ENCODE measurements at places on chromosomes 12 and 14. TPM values are rescaled to one million over a fixed set of nuclear protein-coding genes. Genes with fewer than 3 reads are reported as not detected.

GRCh38 chr12:55927588-55928502 lies at the start of gene PYM1:
Gene PYM1 (minus strand): TSS chr12:55927894. CDS start chr12:55927761, 133 bp downstream.
- peak; percentile 90 for DNase-seq

- DNase-seq, result no peak
Observed at GRCh38 chr14:30907659-30908057, 33.3 kb downstream of the COCH start.

DNA sequence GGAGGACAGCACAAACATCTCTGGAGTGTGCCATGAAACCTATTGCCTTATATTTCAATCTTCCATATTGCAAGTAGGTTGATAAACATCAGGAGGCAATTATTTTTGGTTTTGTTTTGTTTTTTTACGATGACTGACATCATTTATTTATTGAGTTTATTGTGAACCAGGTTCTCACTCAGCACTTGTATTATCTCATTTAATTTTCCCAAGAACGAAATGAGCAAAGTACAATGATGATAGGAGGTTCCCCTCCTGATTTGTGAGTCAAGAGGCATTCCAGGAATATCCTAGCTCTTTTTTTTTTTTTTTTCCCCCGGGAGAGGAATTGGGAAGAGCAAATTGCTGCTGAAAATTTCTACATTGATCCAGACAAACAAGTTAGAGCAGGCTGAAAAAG lies 4.7 kb downstream of the SOCS2 start:
- no peak for DNase-seq

DNA sequence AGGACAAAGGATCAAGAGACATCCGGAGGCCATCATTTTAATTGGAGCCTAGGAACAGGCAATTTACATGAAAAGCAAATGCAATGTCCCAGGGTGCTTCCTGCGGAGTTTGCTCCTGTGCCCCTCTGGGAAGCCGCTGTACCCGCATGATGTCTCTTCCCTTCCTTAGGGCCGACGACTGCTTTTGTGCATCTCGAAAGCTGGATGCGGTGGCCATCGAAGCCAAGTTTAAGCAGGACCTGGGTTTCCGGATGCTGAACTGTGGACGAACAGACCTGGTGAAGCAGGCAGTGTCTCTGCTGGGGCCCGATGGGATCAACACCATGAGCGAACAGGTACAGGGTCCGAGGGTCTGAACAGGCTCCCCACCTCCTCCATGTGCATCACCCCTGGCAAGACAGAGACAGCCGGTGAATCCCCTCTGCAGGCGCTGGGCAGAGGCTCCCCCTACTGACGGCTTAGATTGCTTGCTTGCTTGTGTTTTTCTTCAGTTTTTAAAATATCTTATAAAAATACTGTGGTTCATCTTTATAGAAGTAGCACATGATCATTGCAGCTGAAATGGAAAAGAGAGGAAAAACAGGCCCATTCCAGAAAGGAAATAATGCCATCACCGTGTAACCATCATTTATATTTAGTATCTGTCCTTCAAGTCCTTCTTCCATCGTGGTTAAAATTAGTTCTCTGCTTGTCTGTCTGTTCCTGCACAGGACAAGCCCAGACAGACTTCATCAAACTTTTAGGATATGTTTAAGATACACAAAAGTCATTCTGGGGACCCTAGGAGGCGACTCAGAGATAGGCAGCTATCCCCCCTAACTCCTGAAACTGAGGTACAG lies 75.4 kb upstream of the PWP1 start:
- DNase-seq, result no peak

- no peak for DNase-seq
Observed at GRCh38 chr14:45610318-45610717, 357.3 kb upstream of the MIS18BP1 start.

- no peak for DNase-seq
Observed at GRCh38 chr14:90274808-90275457, 18.6 kb downstream of the PSMC1 start.

DNA sequence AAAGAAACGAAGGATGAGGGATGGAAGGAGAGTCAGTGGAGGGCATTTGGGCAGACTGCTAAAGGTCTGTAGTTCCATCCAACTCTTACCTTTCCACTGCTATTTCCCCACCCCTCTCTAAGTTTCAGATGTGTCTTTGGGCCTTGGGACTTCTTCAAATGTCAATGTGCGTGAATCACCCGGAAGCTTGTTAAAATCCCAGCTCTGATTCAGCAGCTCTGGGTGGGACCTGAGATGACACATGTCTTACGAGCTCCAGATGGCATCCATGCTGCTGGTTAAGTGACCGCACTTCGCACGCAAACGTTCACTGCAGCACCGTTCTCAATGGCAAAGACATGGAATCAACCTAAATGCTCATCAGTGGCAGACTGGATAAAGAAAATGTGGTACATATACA lies 309.9 kb downstream of the VRK1 start:
- DNase-seq, result no peak

- DNase-seq, result no peak
Observed at GRCh38 chr12:42741091-42741490, 151.5 kb upstream of the PRICKLE1 start.

DNA sequence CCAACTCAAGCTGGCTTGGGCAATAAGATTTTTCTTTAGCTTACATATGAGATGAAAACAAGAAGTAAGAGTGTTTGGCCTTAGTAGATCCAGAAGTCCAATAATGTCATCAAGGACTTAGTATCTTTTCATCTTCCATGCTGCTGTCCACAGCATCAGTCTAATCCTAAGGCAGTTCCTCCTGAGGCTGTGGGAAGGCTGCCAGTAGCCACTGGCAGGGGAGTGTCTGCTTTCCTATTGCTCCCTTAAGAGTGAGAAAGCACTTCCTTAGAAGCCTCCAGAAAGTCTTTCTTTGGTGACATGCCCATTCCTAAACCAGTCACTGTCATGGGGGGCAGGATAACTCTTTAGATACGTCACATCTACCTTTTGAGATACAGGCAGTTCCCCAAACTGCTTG lies 317.7 kb downstream of the BMP4 start:
- DNase-seq, result no peak

GRCh38 chr14:99947695-99948094 lies 117.5 kb upstream of the EVL start:
- no peak for DNase-seq

DNA sequence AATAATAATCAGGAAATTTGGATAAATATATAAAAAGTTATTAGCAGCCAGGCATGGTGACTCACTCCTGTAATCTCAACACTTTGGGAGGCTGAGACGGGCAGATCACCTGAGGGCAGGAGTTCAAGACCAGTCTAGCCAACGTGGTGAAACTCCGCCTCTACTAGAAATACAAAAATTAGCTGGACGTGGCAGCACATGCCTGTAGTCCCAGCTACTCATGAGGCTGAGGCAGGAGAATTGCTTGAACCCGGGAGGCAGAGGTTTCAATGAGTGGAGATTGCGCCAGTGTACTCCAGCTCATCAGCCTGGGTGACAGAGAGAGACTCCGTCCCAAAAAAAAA lies 64.5 kb downstream of the SYT1 start:
- DNase-seq, result no peak

GRCh38 chr12:124915239-124916236 lies 1.1 kb upstream of the UBC start:
- peak; percentile 77 for DNase-seq

GRCh38 chr12:114397978-114398881 lies 7.7 kb downstream of the TBX5 start:
- DNase-seq, result no peak

DNA sequence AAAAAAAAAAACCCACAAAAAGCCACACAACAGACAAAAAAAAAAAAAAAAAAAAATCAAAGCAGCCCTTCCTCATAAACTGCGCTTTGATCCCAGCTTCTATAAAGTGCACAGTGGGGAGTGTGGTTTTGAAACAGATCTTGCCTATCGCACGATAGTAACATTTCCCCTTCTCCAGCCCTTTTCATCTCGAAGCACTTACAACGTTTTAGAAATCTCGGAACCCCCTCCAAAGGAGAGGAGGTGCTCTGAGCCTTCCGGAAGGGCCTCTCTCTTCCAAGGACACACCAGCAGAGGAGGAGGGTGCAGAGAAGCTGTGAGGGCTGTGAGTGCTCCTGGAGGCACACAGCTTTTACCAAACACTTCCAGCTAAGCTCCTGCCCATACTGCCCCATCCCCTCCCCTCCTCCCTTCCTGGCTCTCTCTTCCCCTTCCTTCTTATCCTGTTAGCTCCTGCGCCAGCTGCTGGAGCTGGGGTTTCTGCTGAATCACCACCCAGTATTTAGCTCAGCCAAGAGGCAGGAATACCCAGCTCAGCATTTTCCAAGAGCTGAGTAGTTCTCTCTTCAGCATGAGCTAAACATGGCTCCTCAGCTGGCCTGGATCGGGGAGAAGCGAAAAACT lies 28.4 kb downstream of the SLC7A8 start:
- peak; percentile 92 for DNase-seq

GRCh38 chr14:58501214-58501816 lies 73.8 kb downstream of the KIAA0586 start:
- no peak for DNase-seq

- DNase-seq, result peak; percentile 83
Observed at GRCh38 chr12:67430708-67431335, 161.7 kb downstream of the CAND1 start.

DNA sequence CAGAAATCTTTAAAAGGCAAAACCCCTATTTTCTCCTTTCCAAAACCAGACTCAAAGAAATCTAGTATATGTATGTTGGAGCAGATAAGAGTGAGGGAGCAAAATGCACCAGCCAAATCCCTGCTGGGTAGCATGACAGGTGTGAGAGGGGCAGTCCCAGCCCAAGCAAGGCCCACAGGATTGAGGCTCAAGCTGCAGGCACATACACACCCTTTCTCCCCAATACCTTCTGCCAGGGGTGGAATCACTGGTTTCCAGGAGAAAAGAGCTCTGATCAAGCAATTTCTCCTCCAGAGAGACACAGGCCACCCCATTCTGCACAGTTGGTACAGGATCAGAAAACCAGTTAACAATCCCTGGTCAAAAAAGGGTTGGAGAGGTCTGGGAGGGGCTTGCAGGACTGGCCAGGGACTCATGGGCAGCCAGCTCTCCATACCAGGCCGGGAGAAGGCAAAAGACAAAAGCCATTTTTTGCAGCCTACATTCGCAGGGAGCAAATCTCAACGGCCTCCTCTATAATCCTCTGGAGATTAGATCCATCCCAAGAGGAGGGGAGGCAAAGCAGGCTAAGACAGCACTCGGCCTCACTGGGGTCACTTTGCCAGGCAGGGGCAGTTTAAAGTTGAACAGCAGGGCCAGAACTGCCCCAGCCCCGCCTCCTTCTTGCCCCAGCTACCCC lies 2.1 kb downstream of the KMT2D start:
- no peak for DNase-seq

DNA sequence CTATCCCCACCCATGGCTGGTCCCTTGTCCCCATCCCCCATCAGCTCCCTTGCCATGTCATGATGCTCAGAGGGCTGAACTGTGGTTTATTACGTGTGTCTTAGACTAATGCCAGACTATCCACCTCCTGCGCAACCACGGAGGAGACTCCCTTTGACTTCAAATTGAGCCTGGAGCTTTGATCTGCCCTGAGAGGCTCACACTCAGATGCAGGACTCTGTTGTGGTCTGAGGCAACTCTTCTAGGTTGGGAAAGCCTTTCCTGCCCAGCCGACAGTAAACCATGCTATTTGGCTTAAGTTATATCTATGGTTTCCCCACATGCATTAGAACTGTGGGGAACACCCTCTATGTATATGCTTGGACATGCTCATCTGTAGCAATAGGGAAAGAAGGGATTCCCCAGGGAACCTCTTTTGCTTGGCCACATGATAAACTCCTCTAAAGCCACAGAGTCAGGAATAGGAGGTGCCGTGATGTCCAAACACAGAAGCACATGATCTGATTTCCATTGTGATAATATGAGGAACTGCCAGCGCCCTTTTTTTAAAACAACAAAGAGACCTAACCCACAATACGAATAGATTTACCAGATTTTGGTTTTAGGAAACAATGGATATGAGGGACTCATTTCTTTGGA lies 11.1 kb upstream of the LGALS3 start:
- DNase-seq, result no peak

- DNase-seq, result no peak
Observed at GRCh38 chr12:46407361-46407760, 34.8 kb upstream of the SLC38A2 start.

DNA sequence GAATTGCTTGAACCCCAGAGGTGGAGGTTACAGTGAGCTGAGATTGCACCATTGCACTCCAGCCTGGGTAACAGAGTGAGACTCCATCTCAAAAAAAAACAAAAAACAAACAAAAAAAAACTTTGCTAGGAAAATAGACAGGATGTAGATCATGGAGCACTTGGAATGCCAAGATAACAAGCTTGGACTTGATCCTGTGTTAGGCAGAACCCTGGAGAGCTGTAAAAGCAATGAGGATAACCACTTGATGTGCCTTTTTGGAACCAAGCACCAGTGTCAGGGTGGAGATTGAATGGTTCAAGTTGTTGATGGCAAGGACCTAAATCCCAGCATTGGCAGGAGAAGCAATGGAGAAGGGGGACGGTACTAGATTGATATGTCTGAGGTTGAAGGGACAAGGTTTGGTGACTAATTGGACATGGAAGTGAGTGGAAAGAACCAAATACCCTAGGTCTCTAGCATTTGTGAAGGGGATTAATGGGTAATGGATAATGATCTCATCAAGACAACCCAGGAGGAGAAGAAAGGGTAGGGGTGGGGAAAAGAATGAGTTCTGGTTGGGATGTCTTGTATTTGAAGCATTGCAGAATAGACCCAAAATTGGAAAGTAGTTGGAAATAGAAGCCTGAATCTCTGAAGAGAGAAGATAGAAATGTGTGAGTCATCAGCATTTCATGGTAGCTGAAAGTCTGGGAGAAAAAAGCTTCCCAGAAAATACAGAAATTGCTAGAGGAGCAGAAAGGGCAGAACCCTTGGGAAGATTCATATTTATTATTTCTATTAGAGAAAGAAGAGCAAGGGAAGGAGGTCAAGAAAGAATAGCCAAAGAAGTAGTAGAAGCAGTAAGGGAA lies 176.7 kb downstream of the NUAK1 start:
- DNase-seq, result no peak

DNA sequence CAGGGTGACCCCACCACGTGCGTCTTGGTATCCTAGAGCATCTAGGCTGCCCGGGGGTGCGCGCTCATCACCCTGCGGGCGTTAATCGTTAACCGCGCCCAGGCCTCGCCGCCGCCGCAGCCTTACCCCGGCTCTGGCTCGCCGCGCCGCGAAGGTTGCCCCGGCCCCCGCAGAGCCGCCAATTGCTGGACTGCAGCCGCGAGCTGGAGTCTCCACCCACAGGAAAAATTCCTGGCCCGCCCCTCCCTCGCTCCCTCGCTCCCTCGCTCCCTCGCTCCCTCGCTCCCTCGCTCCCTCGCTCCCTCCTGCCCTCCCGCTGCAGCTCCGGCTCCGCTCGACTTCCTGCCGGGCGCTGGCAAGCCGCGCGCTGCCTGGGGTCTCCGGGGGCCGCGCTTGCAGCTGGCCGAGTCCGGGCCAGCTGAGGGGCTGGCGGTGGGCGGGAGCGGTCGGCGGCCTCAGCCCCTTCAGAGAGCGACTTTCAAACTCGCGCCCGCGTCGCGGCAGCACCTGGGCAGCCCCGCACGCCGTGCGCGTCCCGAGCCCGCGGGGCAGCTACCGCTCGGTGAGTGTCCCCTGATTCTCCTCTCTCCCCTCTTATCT lies at the start of gene PLEKHG3:
TSS of gene PLEKHG3 (plus strand) at position 282 of the 600 bp plus-strand sequence. CDS start 23,208 bp downstream, outside the sequence.
- peak; percentile 90 for DNase-seq

ADAMTS20 gene
- total RNA-seq, result not detected

KRT2 gene
- not detected for total RNA-seq

C3AR1 gene
- 9.0 TPM for total RNA-seq

INHBC gene
- total RNA-seq, result not detected

AKAP3 gene
- total RNA-seq, result 2.5 TPM

C14orf132 gene
- 1.5 TPM for total RNA-seq

DBX2 gene
- 0.24 TPM for total RNA-seq

SRRM4 gene
- total RNA-seq, result 0.43 TPM
